Vein endothelial cell (primary cell): ENCODE measurements at places on chromosomes 1 and 21. TPM values are rescaled to one million over a fixed set of nuclear protein-coding genes. Genes with fewer than 3 reads are reported as not detected.

Gene CLDN17
- total RNA-seq, result not detected in 2 replicates

Gene GPR37L1
- total RNA-seq, result not detected in 2 replicates

Gene PLD5
- total RNA-seq, result not detected in 2 replicates

Gene CYP4A22
- total RNA-seq, result not detected in 2 replicates

Gene CFHR4
- total RNA-seq, result not detected in 2 replicates

Gene RAB4A
- total RNA-seq, result 15.5 and 16.7 TPM in 2 replicates

Gene TMEM200B
- 0.33 and 0.67 TPM in 2 replicates for total RNA-seq

Gene F13B
- total RNA-seq, result not detected in 2 replicates

Gene EVA1C
- total RNA-seq, result 26.7 and 39.5 TPM in 2 replicates

Gene CBR3
- total RNA-seq, result 6.2 and 10.9 TPM in 2 replicates

Gene KIAA0040
- 17.6 and 53.5 TPM in 2 replicates for total RNA-seq

Gene NOS1AP
- 0.98 and 1.2 TPM in 2 replicates for total RNA-seq

Gene TSSK3
- total RNA-seq, result 0.19 and 0.98 TPM in 2 replicates

Gene KCNE2
- not detected in 2 replicates for total RNA-seq

Gene DCDC2B
- total RNA-seq, result not detected in 2 replicates

Gene TFF3
- total RNA-seq, result 23.1 and 32.0 TPM in 2 replicates

Gene FAM43B
- total RNA-seq, result not detected in 2 replicates

Gene MTARC1
- total RNA-seq, result 0.98 and 1.1 TPM in 2 replicates

Gene HPDL
- 2.9 and 6.4 TPM in 2 replicates for total RNA-seq

Gene MECR
- 20.7 and 27.4 TPM in 2 replicates for total RNA-seq

Gene CNIH3
- 0.76 and 0.98 TPM in 2 replicates for total RNA-seq

Gene SYCP1
- not detected in 2 replicates for total RNA-seq

Gene RGS2
- 5.6 TPM in 2 replicates for total RNA-seq

Gene TMEM59
- 178 and 179 TPM in 2 replicates for total RNA-seq

Gene FAM151A
- total RNA-seq, result not detected in 2 replicates

Gene CYP4X1
- total RNA-seq, result 3.3 and 4.8 TPM in 2 replicates

Gene ZNF683
- not detected in 2 replicates for total RNA-seq

Gene CLCNKA
- total RNA-seq, result not detected in 2 replicates

Gene BRDT
- total RNA-seq, result not detected in 2 replicates

Gene MCM3AP
- total RNA-seq, result 67.0 and 71.9 TPM in 2 replicates

Gene TIAM1
- total RNA-seq, result 0.33 and 0.38 TPM in 2 replicates

Gene USP1
- total RNA-seq, result 17.6 and 32.7 TPM in 2 replicates

Gene SUSD4
- not detected in 2 replicates for total RNA-seq
